ENCODE measurements at places on chromosomes 13 and 19.

- DNase-seq: no peak
Measured at GRCh38 chr13:109657395-109657794, 129.0 kb downstream of the IRS2 start.

DNA sequence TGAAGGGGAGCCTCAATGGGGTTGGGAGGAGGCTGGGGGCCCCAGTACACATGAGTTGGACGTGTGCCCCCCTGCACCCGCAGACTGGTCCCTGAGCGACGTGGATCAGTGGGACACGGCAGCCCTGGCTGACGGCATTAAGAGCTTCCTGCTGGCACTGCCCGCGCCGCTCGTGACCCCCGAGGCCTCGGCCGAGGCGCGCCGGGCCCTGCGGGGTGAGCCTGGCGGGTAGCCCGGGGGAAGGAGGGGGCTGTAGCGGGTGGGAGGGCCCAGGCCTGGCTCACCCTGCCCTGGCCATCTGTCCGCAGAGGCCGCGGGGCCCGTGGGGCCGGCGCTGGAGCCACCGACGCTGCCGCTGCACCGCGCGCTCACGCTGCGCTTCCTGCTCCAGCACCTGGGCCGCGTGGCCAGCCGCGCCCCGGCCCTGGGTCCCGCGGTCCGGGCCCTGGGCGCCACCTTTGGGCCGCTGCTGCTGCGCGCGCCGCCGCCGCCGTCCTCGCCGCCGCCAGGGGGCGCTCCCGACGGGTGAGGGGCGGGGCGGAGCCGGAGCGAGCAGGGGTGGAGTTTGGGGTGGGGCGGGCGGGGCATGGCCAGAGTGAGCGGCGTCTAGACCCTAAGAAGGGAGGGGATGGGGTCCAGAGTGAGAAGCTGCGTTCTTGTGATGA lies 8.1 kb downstream of the PIK3R2 start:
- DNase-seq: peak; percentile 78

GRCh38 chr19:15576526-15577156 lies 38.4 kb upstream of the CYP4F8 start:
- no peak for DNase-seq

DNA sequence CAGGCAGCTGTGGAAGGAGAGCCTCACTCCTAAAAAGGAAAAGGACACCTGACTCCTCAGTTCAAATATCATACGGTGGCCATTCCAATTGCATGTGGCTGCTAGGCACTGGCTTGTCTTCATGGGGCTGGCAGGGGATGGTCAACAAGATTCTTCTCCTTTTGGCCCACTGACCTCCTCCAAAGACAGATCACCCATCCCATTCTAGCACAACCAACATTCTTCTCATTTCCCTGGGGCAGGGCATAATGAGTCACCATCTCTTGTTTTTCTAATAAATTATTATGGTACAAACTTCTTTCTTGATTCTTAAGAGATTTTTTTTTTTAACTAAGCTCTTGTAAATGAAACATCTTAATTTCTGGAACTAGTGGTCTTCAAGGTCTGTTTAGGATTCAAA lies 136.7 kb upstream of the NBEA start:
- no peak for DNase-seq

- DNase-seq: no peak
Measured at GRCh38 chr13:26816881-26817280, 56.3 kb upstream of the GPR12 start.

DNA sequence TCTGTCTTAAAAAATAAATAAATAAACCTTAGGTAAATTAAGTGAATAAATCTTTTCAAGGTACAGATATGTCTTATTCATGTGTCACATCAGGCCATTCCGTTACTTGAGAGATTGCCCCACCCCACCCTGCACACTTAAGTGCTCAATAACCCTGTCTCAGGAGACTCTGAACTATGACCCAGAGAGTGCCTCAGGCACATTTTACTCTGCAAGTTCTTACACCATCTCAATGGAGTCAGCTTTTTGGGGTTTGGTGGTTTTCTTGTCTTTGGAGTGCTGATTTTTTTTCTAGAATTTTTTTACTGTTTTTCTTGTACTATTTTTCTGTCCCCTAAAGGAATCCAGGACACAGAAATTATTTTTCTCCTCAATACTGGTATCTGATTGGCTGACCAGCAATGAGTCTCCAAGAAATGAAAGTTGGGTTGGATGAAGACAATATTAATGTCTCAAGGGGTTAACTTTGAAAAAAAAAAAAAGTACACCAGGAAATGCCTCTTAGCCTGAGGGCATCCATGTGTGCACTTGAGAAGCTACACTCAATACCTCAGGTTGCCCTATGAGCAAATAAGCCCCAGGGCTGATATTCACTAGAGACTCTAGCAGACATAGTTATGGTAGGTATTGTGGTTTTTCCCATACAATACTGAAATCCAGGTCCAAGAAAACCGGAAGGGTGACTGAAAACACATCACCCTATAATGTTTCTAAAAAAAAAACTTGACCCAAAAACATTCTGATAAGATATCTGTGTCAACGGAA lies 114.6 kb upstream of the ZNF91 start:
- DNase-seq: no peak

All from activated naive CD4-positive, alpha-beta T cell (primary cell).